ENCODE measurements at places on chromosomes 5 and 9.

- H3K4me1 ChIP-seq: no peaks in the 10 kb centered on the region
- H3K27me3 ChIP-seq: no peaks in the 10 kb centered on the region
- no peak for DNase-seq
- no peak overlapping the region for H3K27ac ChIP-seq
Measured at GRCh38 chr9:29069376-29069775, 1496.1 kb upstream of the C9orf72 start.

DNA sequence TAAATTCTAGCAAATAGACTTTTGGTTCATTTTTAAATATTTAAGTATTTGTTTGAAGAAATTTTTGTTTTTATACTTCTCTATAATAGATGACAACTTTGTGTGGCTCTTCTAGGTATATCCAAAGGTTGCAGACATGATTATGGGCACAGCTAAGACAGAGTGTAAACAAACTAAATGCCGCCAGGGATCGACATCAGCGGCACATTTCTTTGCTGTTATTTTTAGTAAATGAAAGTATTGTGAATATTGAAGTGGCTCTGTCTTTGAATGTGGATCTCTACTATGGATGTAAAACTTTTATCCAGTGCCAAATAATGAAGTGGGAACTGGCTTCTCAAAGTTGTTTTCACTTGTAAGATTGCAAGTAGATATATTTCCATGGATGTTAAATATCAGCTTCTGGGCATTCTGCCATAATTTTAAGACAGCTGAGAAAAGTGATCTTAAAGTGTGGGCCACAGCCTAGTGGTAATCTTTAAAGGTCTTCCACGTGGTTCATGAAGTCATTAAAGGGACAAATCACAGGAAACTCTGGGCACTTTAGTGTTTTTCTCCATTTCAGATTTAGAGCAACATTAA, 589.9 kb downstream of the ZNF608 start:
- DNase-seq: no peak
- no peak overlapping the region for H3K4me3 ChIP-seq
- no peak overlapping the region for H3K27ac ChIP-seq
- no peaks in the 10 kb centered on the region for H3K4me1 ChIP-seq
- H3K27me3 ChIP-seq: no peaks in the 10 kb centered on the region
- peaks cover 5% of the 10 kb centered on the region for H3K36me3 ChIP-seq

GRCh38 chr5:138651767-138652117, 76.5 kb upstream of the HSPA9 start:
- H3K4me3 ChIP-seq: peak overlapping the region; percentile 20
- H3K27ac ChIP-seq: peak overlapping the region; percentile 79
- peaks cover 2% of the 10 kb centered on the region for H3K27me3 ChIP-seq
- H3K36me3 ChIP-seq: no peaks in the 10 kb centered on the region
- DNase-seq: no peak
- peaks cover 21% of the 10 kb centered on the region for H3K4me1 ChIP-seq

GRCh38 chr5:121029536-121030245, 565.6 kb downstream of the PRR16 start:
- no peaks in the 10 kb centered on the region for H3K27me3 ChIP-seq
- no peak overlapping the region for H3K4me3 ChIP-seq
- no peak for DNase-seq
- H3K27ac ChIP-seq: no peak overlapping the region

DNA sequence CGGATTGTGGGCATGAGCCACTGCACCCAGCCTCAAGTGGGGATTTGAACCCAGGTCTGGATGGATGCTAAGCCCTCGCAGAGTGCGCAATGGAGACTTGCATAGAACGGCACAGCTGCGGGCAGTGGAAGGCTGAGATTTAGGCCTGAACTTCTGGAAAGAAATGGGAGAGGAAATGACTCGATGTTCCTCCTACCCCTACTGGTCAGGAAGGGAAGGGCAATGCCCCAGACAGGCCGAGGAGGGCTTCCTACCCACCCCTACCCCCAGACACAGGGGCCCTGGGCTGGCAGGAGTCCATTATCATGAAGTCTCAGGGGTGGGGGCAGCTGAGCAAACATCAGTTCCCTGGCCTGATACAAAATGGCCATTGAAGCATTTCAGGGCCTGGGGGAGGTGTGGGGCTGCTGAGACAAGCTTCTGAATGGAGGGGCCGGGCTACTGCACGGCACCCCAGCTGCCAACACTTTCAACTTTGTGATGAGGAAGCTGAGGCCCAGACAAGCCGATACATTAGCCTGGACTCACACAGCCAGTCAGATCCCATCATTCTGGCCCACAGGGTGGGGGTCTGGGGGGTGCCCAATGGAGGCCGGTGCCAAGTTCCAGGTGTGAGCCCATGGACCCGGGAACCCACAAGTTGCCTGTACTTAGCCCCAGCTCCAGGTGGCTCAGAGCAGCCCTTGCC, 13.5 kb upstream of the WDR38 start:
- no peak overlapping the region for H3K4me3 ChIP-seq
- peaks cover 6% of the 10 kb centered on the region for H3K27me3 ChIP-seq
- H3K4me1 ChIP-seq: no peaks in the 10 kb centered on the region
- no peak overlapping the region for H3K27ac ChIP-seq

DNA sequence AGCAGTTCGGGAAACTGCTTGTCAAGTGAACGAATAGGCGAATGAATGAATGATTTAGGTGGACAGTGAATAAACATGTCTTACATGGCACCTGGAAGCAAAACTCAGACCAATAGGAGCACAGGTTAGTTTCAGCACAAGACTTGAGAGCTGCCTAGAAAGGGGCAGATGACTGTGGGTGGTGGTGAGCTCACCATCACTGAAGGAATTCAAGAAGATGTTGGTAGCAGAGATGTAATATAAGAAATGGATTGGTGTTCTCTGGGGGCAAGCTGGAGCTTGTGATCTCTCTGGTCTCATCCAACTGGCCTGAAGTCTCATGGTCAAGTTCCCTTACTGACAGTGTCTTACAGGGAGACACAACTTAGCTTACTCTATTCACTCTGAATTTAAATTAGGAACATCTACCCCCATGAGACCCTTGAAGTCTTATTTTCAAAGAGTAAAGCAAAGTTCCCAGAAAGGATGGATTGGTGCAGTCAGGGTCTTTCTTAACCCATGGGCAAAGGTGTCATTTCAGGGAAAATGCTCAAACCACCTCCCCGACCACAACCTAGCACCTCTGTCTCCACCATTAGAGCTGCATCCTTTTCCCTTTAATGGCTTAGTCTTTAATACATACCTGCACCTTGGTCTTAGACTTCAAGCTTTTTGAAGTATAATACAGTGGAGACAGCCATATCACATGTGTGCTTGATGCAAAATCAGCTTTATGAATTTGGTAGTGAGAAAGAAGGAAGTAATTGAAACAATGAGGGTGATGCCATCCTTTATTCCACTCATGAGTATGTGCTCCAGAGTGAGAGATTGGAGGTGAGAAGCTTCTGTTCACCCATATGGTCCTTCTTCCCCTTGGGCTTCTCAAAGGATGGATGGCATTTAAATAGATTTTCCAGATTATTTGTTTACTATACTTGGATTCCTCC, 5.1 kb downstream of the LCP2 start:
- H3K4me3 ChIP-seq: no peak overlapping the region
- H3K36me3 ChIP-seq: peaks cover 54% of the 10 kb centered on the region
- H3K27me3 ChIP-seq: peaks cover 11% of the 10 kb centered on the region
- H3K27ac ChIP-seq: no peak overlapping the region
- peaks cover 16% of the 10 kb centered on the region for H3K4me1 ChIP-seq

DNA sequence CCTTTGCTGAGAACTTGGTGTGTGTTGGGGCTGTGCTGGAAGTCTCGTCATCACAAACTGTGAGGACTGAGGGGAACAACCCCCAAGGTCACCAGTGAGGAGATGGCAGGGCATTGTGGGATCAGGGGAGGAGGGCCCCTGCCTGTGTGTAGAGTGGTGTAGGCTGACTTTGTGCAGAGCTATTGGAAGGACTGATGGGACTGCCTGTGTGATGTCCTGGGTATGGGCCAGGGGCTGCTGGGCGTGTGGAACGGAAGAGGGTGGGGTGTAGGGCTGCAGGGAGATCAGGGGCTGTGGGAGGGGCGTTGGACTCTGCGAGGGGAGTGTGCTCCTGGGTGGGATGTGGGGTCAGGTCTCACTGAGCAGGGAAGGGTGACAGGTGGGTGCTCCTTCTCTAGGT, 3.6 kb downstream of the WNK2 start:
- peaks cover 29% of the 10 kb centered on the region for H3K27me3 ChIP-seq
- H3K36me3 ChIP-seq: no peaks in the 10 kb centered on the region
- no peak overlapping the region for H3K27ac ChIP-seq
- no peak overlapping the region for H3K4me3 ChIP-seq

- H3K4me1 ChIP-seq: no peaks in the 10 kb centered on the region
- no peaks in the 10 kb centered on the region for H3K27me3 ChIP-seq
- H3K27ac ChIP-seq: no peak overlapping the region
Measured at GRCh38 chr5:131607903-131608540, 27.0 kb downstream of the RAPGEF6 start.

- peaks cover 9% of the 10 kb centered on the region for H3K36me3 ChIP-seq
- no peaks in the 10 kb centered on the region for H3K4me1 ChIP-seq
- no peak overlapping the region for H3K4me3 ChIP-seq
- H3K27me3 ChIP-seq: peaks cover 2% of the 10 kb centered on the region
- no peak overlapping the region for H3K27ac ChIP-seq
- no peak for DNase-seq
Measured at GRCh38 chr5:121993191-121993590, 31.4 kb downstream of the SRFBP1 start.

DNA sequence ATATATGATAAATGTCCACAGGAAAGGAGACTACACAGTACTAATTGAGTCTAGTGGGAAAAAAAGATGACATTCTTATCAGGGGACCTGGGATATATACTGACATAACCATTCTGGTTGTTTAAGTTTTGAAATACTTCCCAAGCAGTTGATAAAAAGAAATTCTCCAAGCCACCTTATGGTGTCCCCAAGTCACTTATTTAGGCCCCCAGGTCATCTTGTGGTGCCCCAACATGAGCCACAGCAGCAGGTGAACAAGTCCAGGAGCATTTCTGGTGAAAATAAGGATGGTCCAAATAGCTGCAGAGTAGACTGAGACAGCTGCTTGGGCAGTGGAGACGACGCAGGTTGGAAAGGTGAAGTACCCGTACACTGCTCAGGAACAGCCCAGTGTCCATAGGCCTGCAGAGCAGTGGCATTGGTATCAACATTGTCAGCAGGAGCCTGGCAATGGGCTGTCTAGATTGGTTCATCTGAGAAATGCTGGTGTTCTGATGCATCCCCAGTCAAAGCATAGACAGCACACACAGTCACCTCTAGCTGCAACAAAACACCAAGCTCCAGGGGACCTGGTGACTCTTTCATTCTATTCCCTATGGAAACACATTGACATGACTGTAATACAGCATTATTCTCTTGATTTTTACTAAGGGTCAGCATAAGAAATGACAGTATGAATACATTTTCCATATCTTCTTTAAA, 430.6 kb downstream of the NR2F1-AS1 start:
- H3K27ac ChIP-seq: no peak overlapping the region
- H3K27me3 ChIP-seq: no peaks in the 10 kb centered on the region
- H3K4me1 ChIP-seq: no peaks in the 10 kb centered on the region
- H3K4me3 ChIP-seq: no peak overlapping the region
- H3K36me3 ChIP-seq: no peaks in the 10 kb centered on the region

DNA sequence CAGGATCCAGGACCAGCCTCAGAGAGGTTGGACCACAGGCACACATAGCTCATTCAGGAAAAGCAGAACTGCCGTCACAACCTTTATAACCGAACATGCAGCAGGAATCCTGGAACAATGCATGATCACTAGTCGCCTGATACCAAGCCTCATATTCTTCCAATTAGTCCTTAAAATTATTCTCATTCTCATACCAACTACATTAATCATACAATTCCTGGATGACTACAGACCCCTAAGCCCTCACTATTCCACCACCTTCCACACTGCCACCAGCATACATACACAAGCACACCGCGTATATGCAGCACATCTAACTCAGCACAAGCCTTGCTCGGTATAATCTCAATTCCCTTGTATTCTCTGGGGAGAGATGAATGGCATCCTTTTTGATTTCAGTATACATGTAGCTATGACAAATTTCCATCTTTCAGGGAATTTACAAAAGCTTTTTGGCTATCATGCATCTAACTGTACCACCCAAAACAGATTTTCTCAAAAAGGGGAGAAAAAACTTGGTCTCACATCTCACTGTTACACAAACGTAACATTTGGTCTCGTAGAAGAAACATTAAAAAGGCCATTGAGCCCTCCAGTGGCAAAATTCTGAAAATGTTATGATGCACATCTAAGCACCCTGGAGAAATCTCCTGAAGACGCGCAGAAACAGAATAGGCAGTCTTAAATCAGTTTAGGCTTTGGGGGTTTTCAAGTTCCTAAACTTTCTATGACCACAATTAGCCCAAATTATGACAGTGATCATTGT, 46.2 kb downstream of the MCTP1 start:
- DNase-seq: no peak
- H3K36me3 ChIP-seq: no peaks in the 10 kb centered on the region
- H3K27me3 ChIP-seq: no peaks in the 10 kb centered on the region
- no peak overlapping the region for H3K4me3 ChIP-seq
- no peak overlapping the region for H3K27ac ChIP-seq

GRCh38 chr5:140575309-140575708, 10.7 kb downstream of the SLC35A4 start:
- peaks cover 17% of the 10 kb centered on the region for H3K36me3 ChIP-seq
- peaks cover 6% of the 10 kb centered on the region for H3K4me1 ChIP-seq
- peaks cover 7% of the 10 kb centered on the region for H3K27me3 ChIP-seq
- peak; percentile 36 for DNase-seq

- H3K36me3 ChIP-seq: no peaks in the 10 kb centered on the region
- H3K4me1 ChIP-seq: peaks cover 5% of the 10 kb centered on the region
- no peak overlapping the region for H3K4me3 ChIP-seq
- no peaks in the 10 kb centered on the region for H3K27me3 ChIP-seq
- no peak for DNase-seq
Measured at GRCh38 chr5:53323943-53324642, 156.3 kb upstream of the FST start.

DNA sequence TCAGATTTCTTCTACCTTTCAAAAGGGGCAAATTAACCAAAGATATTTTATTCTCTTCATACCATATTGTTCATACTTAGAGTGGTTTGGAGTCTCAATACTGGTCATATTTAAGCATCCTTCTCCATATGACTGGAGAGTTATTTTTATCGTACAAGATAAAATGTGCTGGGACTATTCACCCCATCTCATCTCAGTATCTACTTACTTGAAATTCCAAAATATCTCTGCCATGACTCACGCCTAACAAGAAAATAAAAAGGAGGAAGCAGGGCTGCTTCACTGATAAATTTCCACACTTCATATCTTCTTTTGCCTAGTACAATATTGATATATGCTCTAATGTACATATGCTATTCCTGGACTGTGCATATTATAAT, 277.9 kb upstream of the CDH9 start:
- H3K4me1 ChIP-seq: peaks cover 2% of the 10 kb centered on the region
- no peak for DNase-seq
- no peak overlapping the region for H3K4me3 ChIP-seq
- H3K27me3 ChIP-seq: no peaks in the 10 kb centered on the region

Data from endothelial cell (in vitro differentiated cells).